Glomerular endothelial cell (primary cell): ENCODE measurements at places on chromosomes 6 and 20. TPM values are rescaled to one million over a fixed set of nuclear protein-coding genes. Genes with fewer than 3 reads are reported as not detected.

The ARMH2 gene
- not detected in 2 replicates for total RNA-seq

The VGLL2 gene
- total RNA-seq: not detected in 2 replicates

The SIRPD gene
- total RNA-seq: 0.19 TPM in 1 of 2 replicates, not detected in the other

The TLDC2 gene
- not detected in 2 replicates for total RNA-seq

The CALHM4 gene
- total RNA-seq: not detected in 2 replicates

The LY6G6F gene
- total RNA-seq: not detected in 2 replicates

The GSTA2 gene
- total RNA-seq: not detected in 2 replicates

The ADGB gene
- not detected in 2 replicates for total RNA-seq

The PROKR2 gene
- not detected in 2 replicates for total RNA-seq

The TSBP1 gene
- not detected in 2 replicates for total RNA-seq

The MMP24 gene
- 0.88 and 6.5 TPM in 2 replicates for total RNA-seq

The RFX6 gene
- not detected in 2 replicates for total RNA-seq

The RCAN2 gene
- total RNA-seq: 5.7 and 10.0 TPM in 2 replicates

The PGC gene
- not detected in 2 replicates for total RNA-seq

The TRERF1 gene
- 1.2 and 2.5 TPM in 2 replicates for total RNA-seq

The POU5F1 gene
- total RNA-seq: not detected in 2 replicates

The RNF217 gene
- total RNA-seq: 8.9 and 15.2 TPM in 2 replicates

The GPLD1 gene
- total RNA-seq: 0.18 TPM in 1 of 2 replicates, not detected in the other

The HACE1 gene
- 9.3 and 11.9 TPM in 2 replicates for total RNA-seq

The NUS1 gene
- total RNA-seq: 18.9 and 24.3 TPM in 2 replicates

The DTNBP1 gene
- total RNA-seq: 16.4 and 22.8 TPM in 2 replicates

The FAM83C gene
- not detected in 2 replicates for total RNA-seq

The NFATC2 gene
- total RNA-seq: 10.1 and 21.6 TPM in 2 replicates

The RIPPLY2 gene
- total RNA-seq: not detected in 2 replicates

The CCHCR1 gene
- 9.3 and 13.8 TPM in 2 replicates for total RNA-seq

The PPP1R11 gene
- 34.8 and 37.4 TPM in 2 replicates for total RNA-seq

The ADGRB3 gene
- total RNA-seq: under 0.01 TPM in 1 of 2 replicates, not detected in the other

The ZSWIM3 gene
- total RNA-seq: 6.2 and 6.7 TPM in 2 replicates

The CGA gene
- total RNA-seq: not detected in 2 replicates

The TRIM38 gene
- total RNA-seq: 10.1 and 12.3 TPM in 2 replicates

The CST7 gene
- total RNA-seq: not detected in 2 replicates

The MYLK2 gene
- 2.9 and 4.1 TPM in 2 replicates for total RNA-seq

The TTLL9 gene
- total RNA-seq: 0.23 and 0.29 TPM in 2 replicates

The NMBR gene
- total RNA-seq: not detected in 2 replicates
